KBM-7 (cell line): ENCODE measurements at places on chromosomes 16 and 17.
A peak's percentile ranks its signal among the peaks of the same experiment; 100 is the strongest.

- no peak for DNase-seq
These were observed 249.6 kb downstream of the ENGASE start for GRCh38 chr17:79324194-79324593.

- DNase-seq, result no peak
These were observed 20.5 kb downstream of the PRKCB start for GRCh38 chr16:23856251-23856709.

- no peak for DNase-seq
These were observed 349.2 kb upstream of the HSBP1 start for GRCh38 chr16:83458612-83459011.

GRCh38 chr17:56222255-56222654, 69.0 kb downstream of the ANKFN1 start:
- DNase-seq, result no peak

- no peak for DNase-seq
These were observed 557.2 kb downstream of the TOX3 start for GRCh38 chr16:51989637-51990230.

GRCh38 chr17:76542566-76542971, 2.7 kb downstream of the PRCD start:
- no peak for DNase-seq

DNA sequence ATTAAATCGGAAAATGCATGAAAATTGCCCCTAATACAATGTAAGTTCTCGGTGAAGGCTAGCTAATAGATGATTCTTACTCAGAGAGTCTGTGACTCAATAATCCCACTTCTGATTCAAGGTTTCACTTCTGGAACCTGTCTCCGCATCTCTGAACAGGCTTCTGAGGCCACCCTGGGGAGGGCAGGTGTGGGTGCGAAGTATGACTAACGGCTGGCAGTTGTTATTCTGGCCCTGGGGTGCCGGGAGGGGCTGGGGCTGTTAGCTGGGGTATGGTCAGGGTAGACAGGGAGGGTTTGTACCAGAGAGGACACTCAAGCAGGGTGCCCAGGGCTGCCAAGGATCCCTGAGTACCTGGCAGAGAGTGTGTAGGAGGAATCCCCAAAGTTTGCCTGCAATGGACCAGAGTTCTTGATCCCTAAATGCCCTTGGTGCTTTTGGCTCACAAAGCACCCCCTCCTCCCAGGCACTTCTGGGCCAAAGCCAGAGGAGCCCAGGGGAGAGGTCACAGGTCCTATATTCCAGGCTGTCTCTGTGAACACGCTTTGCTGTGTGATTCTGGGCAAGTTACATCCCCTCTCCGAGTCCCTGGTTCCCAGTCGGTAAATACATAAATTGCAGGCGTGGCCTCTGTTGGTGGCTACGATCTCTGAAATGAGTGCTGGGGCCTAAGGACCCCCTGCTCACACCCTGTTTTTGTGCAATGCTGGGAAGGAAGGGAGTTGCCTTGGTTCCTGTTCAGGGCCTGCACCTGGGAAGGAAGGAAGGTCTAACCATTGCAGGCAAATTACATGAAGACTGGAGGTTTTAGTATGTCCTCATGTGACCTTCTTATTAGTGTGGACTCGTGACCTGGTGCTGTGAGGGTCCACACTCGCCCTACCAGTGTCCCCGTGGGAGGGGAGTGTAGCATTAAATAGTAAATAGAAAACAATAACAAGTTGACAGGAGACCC, 49.9 kb upstream of the CPNE2 start:
- peak; percentile 38 for DNase-seq
